Naive thymus-derived CD8-positive, alpha-beta T cell (primary cell): ENCODE measurements at places on chromosomes 1 and 21. TPM values are rescaled to one million over a fixed set of nuclear protein-coding genes. Genes with fewer than 3 reads are reported as not detected.

Gene CFAP410
- total RNA-seq: 59.0 TPM

Gene HSPB7
- total RNA-seq: not detected

Gene PLPP3
- total RNA-seq: not detected

Gene GPR137B
- 8.1 TPM for total RNA-seq

Gene CHIA
- not detected for total RNA-seq

Gene CLDN8
- not detected for total RNA-seq

Gene KLF17
- not detected for total RNA-seq

Gene CENPF
- total RNA-seq: 1.8 TPM

Gene NR1I3
- total RNA-seq: not detected

Gene TACSTD2
- total RNA-seq: not detected

Gene LDLRAD1
- total RNA-seq: not detected

Gene RNU1-4
- 3,449 TPM for total RNA-seq

Gene GUCA2A
- total RNA-seq: not detected

Gene FCER1G
- total RNA-seq: 31.8 TPM

Gene GBP6
- total RNA-seq: 0.10 TPM

Gene APOBEC4
- total RNA-seq: not detected

Gene RNU1-3
- 3,916 TPM for total RNA-seq

Gene ZSWIM5
- total RNA-seq: 1.2 TPM

Gene GJB3
- total RNA-seq: not detected

Gene PPFIA4
- 1.6 TPM for total RNA-seq

Gene S100A4
- total RNA-seq: 115 TPM

Gene CFAP126
- total RNA-seq: not detected

Gene CCDC24
- total RNA-seq: 1.9 TPM

Gene RHCE
- 0.44 TPM for total RNA-seq

Gene WNT2B
- 0.33 TPM for total RNA-seq

Gene SLC5A9
- not detected for total RNA-seq

Gene BSND
- not detected for total RNA-seq

Gene DUSP10
- 2.7 TPM for total RNA-seq

Gene FNDC10
- total RNA-seq: 3.8 TPM

Gene TNFRSF4
- total RNA-seq: 0.73 TPM

Gene UTS2
- total RNA-seq: not detected

Gene MYCL
- total RNA-seq: not detected

Gene EDN2
- total RNA-seq: not detected
